Stimulated activated CD4-positive, alpha-beta T cell treated with anti-CD3 and anti-CD28 coated beads, Interleukin-1b, Interleukin-23, amount 100 ng/mL, for 48 hours (primary cell): ENCODE measurements at places on chromosomes 1 and 21.

- no peak for DNase-seq
Measured at GRCh38 chr1:173507847-173508209, 30.7 kb downstream of the PRDX6 start.

- DNase-seq = no peak
Measured at GRCh38 chr1:1038694-1039093, 18.8 kb downstream of the AGRN start.

GRCh38 chr1:187443939-187444338 lies 615.2 kb downstream of the PLA2G4A start:
- no peak for DNase-seq

DNA sequence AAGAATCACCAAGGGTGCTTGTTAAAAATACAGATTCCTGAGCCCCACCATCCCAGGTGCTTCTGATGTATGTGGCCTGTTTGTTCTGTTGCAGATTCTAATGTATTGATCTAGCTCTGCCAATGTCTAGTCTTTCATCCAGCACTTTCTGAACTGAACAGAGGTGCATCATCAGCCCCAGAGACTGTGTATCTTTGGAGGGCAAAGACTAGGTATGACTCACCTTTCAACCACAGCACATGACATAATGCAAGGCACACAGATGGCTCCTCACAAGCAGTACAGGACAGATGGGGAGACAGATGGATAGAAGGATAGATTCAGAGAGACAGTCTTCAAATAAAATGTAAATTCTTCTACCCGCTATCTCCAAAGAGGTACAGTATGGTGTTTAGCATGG lies 32.3 kb downstream of the CD58 start:
- peak; percentile 57 for DNase-seq

GRCh38 chr1:200182701-200183100 lies 155.2 kb downstream of the NR5A2 start:
- no peak for DNase-seq

DNA sequence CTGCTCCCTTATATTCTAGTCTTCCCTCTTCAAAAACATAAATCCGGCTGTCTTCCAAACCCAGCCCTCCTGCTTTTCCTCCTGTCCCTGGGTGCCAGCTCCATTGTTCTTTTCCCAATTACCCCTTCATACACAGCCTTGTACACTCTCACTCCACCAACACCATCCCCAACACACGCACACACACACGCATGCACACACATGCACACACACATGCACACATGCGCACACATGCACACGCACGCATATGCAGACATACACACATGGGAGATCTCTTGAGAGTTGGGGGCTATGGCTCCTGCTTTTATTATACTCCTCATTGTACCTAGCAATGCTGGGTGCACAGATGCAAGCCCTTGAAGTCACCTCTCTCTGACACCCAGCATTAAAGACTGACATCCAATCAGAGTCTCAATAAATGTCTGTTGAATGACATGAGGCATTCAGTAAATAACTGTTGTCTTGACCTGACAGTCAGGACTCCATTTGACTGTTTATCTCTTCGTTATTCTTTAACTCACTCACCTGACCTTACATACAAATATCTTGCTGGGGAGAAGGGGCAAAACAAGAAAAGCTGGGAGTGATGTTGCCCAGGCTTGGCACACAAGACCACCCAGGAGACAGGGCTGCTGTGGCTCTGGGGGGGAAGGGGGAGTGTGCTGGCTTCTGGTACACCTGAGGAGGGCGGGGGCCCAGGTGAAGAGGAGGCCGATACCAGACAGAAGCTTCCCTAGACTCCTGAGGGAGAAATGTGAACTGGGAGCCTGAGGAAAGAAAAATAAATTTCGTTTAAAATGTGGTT lies 16.0 kb downstream of the ABCA4 start:
- no peak for DNase-seq

- no peak for DNase-seq
Measured at GRCh38 chr1:154689083-154689482, 81.1 kb upstream of the ADAR start.

DNA sequence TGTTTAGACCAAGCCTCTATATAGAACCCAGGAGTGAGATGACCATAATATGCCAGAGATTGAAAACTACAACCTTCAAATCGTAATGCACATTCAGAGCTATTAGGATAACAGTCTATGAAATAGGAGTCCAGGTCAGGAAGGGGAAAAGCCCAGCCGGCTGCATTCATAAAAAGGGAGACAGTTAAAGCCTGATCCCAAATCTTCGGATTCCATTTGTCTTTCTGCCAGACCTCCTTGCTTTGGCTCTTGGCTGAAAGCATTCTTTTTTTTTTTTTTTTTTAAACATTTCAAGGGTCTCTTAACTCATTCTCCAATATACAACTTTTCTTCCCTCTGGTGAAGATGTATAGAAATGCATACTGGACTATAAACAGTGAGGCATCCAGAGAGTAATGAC lies 81.1 kb downstream of the NTPCR start:
- no peak for DNase-seq

- DNase-seq = no peak
Measured at GRCh38 chr21:29546071-29546470, 247.3 kb downstream of the BACH1 start.

DNA sequence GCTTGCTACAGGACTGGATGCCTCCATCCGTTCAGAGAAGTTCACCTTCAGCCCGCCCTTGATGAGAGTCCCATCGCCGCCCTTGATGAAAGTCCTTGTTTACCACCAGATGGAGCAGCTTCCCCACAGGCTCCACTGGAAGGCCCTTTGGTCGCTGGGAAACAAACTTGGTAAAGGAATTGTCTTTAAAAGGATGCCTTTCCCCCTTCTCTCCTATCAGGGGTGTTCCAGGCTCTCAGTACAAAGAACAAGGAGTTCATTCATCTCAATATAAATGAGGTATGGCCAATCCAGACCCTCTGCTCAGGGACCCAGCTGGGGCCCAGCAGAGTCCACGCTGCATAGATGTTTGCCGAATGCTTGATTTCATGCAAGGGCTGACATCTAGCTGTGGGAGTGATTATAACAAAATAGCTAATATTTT lies 50.8 kb downstream of the CAPN9 start:
- DNase-seq = no peak

- DNase-seq = no peak
Measured at GRCh38 chr1:169105434-169106094, 926 bp upstream of the ATP1B1 start.

- DNase-seq = no peak
Measured at GRCh38 chr1:243459059-243459458, 203.2 kb downstream of the SDCCAG8 start.

DNA sequence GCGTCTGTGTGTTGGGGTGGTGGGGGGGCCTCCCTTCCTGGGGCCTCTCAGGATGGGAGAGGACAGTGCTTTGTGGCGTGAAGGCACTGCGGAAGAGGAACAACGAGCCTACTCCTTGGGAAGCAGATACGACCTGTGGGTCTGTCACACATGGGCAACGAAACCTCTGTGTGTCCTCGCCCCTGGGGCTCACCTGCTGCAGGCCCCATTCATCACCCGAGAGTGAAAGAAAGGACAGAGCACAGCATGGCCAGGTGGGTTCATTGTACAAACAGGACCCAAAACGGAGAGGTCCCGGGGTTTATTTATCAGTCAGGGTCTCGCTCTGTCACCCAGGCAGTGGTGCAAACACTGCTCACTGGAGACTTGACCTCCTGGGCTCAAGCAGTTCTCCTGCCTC lies 40.1 kb upstream of the LIN9 start:
- DNase-seq = no peak

DNA sequence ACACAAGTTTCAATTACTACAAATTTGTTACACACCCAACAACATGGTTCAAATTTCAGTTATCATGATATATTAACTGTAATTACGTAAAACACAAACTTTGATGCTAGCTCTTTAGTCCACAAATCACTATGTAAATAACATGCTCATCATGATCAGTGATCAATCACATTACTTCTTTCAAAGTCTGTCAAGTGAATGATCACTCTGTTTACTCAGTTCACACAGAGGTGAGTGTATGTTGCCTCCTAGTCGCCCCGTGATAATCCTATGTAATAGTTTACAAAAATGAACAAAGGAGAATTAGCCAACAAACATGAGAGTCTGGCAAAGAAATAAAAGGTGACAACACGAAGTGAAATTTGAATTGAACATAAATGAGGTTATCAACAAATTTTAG lies 14.3 kb downstream of the EDEM3 start:
- DNase-seq = no peak

- no peak for DNase-seq
Measured at GRCh38 chr1:33244143-33244808, 12.0 kb upstream of the ZNF362 start.

- peak; percentile 42 for DNase-seq
Measured at GRCh38 chr1:198669023-198669698, 30.3 kb downstream of the PTPRC start.

- DNase-seq = no peak
Measured at GRCh38 chr1:8022395-8023286, 3.5 kb downstream of the ERRFI1 start.

GRCh38 chr1:46747683-46748288 lies 28.9 kb upstream of the EFCAB14 start:
- no peak for DNase-seq

DNA sequence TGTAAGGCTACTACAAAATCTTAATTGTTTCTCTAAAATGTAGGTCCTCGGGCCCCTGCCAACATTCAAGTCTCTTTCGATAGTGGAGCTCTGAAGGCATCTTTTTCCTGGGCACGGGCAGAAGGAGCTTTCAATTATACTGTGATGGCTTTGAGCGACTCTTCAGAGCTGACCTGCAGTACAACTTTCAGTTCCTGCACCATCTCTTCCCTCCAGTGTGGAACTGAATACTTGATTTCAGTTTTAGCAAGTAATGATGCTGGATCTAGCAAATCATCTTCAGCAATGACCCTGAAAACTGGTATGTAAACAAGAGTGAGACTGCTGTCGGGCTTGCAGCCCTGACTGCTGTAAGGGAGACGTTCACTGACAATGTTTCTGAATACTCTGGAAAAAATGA lies 9.6 kb downstream of the FNDC7 start:
- DNase-seq = no peak

DNA sequence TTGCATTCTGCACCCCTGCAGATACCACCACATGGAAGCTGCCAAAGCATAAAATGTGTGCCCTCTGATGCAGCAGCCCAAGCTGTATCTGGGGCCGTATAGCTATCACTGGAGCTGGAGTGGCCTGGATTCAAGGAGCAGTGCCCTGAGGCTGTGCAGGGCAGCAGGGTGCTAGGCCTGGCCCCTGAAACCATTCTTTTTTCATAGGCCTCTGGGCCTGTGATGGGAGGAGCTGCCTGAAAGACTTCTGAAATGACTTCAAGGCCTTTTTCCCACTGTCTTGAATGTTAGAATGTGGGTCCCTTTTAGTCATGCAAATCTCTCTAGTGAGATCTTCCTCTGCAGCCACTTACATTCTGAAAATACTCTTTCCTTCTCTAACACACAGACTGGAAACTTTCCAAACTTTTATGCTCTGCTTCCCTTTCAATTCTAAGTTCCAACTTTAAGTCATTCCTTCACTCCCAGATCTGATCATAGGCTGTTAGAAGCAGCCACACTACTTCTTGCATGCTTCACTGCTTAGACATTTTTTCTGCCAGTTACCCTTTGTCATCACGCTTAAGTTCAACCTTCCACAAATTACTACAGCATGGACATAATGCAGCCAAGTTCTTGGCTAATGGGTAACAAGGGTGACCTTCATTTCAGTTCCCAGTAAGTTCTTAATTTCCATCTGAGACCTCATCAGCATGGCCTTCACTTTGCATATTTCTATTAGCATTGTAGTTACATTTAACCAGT lies 42.4 kb downstream of the DRAM2 start:
- no peak for DNase-seq

- DNase-seq = no peak
Measured at GRCh38 chr1:3456449-3456963, 2.0 kb downstream of the ARHGEF16 start.

DNA sequence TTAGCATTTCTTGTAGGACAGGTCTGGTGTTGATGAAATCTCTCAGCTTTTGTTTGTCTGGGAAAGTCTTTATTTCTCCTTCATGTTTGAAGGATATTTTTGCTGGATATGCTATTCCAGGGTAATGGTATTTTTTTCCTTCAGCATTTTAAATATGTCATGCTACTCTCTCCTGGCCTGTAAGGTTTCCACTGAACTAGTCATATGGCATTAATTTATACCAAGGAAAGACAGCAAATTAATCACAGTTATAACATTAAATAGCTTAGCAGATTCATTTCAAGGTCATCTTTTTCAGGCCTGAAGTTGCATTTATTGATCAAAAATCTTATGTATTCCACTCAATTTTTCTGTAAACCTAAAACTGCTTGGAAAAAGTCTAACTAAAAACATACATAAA lies 54.9 kb downstream of the AK5 start:
- no peak for DNase-seq

DNA sequence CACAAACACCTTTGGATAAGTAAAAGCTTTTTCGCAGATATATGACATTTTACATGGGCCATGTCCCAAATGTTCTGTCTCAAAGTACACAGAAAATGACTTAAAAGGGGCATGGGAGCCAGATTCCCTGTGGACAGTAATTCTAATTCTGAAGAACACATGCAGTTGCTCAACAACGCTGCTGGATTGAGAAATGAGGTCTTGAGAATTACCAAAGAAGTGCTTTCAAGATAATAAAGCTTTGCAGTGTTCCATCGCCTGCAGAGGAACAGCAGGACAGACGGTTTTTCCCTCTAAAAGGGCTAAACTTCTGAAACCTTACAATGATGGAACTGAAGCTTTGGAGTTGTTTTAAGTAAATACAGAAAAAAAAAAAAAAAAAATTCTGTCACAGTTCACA lies 55.3 kb upstream of the HSPA13 start:
- no peak for DNase-seq
